T follicular helper cell (primary cell): ENCODE measurements at places on chromosomes 5 and 9.

DNA sequence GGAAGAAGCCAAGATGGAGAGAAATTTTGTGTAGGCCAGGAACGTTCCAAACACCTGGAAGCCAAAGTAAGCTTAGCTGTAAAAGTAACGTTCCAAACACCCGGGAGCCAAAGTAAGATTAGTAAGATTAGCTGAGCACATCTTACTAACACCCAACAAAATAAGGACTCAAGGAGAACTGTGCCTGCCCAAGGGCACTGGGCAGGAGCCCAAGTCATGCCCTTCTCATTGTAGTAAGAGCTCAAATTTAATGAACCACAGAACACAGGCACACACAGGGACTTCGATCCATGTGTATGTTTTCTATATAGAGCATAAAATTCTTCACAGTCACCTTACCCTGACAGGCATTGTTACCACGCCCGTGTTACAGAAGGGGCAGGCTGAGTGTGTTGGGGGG lies 36.1 kb upstream of the NXNL2 start:
- DNase-seq, result no peak

DNA sequence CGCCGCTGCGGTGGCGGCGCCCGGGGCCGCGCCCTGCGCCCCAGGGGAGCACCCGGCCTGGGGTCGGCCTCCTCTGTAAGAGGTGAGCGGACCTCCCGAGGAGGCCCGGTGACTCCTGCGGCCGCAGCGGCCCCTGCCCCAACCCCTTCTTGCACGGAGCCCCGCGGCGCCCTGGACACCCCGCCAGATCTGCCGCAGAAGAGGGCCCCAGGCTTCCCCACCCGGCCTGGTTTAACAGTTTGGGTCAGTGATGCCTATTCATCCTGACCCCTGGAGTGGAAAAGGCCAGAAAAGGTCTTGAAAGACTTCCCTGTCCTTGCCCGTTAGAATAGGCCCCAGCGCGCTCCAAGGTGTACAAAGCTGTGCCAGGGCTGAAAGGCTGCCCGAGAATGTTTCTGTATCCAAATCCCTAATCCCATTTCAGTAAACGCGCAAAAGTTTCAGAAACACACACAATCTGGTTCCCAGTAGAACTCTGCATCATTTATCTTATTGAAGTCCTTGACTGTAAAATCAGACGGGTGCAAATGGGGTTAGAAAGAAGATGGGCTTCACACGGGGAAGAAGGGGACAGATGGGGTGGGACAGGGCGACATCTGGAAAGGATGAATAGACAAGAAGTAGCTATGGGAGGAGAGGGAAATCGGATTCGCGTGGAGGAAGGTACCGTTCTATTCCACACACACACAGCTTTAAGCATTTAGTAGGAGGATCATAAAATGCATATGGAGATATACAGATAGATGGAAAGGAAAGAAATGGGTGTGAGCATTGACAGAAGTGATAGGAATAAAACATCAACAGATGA lies 1.1 kb upstream of the SSBP2 start:
- DNase-seq, result peak; percentile 0

DNA sequence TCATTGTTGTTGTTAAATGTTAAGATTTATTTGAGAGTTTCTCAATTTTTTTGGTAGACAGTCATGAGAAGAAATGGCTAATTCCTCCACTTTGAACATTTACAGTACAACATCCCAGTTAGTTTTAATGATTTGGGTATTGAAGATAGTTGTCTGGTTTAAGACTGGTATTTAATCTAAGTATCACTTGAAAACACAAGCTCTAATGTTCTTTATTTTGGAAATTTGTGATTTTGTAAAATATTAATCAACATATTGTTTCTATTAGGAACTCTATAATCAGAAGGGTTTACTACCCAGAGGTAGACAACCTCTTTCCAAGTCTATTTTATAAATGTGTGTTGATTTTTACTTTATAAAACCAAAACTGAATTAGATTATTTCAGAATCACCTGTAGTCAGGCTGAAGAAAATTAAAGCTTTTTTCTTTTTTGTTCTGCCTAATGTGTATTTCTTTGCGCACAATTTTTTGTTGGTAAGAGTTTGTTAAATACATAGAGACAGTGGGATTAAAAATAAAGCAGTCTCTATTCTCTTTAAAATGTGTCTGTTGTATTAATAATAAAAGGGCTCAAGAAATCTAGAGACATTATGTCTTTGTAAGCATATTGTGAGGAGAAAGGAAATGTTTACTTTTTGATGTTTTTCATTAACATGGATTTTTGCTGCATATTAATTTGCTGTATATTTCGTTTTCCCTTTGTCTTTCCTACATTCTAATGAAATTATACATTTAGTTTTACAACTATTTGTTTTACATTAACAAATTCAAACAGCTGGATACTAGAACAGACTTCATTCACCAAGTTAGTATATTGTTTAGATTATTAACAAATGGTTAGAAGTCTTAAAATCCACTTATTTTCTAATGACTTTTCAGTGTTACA lies 3.9 kb upstream of the PURA start:
- DNase-seq, result no peak

DNA sequence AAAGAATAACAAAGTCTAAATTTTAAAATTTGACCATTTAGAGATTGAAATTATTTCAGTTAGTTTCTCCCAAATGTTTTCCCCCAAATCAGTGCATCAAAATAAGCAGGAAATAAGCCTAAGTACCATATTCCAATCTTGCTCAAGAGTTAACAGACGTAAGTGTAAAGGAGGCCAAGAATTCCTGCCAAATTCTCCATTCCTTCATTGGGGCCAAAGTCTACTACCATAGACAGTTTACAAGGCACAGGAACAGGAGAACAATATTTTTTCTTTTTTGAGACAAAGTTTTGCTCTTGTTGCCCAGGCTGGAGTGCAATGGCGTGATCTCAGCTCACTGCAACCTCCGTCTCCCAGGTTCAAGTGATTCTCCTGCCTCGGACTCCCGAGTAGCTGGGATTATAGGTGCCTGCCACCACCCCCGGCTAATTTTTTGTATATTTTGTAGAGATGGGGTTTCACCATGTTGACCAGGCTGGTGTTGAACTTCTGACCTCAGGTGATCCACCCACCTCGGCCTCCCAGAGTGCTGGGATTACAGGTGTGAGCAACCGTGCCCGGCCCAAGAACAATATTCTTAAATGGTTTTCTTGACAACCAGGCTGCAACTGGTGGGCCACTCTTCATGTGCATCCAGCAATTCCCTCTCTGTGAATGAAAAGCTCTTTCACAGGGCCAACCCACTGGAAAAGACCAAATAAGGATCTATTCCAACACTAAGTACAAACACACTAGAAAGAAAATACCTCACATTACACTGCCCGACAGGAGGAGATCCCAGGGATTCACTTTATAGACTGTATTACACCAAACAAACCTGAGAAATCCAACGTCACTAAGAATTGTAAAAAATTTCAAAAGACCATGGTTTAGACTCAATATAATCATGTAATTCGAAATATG lies 127.7 kb downstream of the MAPKAP1 start:
- DNase-seq, result no peak

GRCh38 chr9:21082671-21083070 lies 4.9 kb upstream of the IFNB1 start:
- no peak for DNase-seq

- DNase-seq, result no peak
Measured at GRCh38 chr9:106887066-106887465, 24.1 kb downstream of the ZNF462 start.

DNA sequence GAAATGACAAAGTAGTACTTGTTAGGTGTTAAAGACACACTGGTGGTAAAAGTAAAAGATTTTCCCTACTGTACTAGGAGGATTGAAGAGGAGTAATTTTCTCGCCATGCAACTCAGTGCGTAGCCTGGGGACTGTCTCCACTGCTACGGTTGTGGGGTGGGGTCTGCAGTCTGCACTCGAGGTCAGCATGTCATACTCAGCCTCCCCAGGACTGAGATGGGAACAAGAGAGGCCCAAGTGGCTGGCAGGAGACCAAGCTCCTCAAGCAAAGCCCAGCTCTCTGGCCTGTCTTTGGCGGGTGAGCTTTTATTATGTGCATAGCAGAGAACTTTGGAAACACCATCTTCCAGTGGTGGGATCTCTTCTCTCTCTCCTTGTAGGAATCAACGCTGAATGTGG lies 10.4 kb downstream of the NHP2 start:
- DNase-seq, result no peak

DNA sequence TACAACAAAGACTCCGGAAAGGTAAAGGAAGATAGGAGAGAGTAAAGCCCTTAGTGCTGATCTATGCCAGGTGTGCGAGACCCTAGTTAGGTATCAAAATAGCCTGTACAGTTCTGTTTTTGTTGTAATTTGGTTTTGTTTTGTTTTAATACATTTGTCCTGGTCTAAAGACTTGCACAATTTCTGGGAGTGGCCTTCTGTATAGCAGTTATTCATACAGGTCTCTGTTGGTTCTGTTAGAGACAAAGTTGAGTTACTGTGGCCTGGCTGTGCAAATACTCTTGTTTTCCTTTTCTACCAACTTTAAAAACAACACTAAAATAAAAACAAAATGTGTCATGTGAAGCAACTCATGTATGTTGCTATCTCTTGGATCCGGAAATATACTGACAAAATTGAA lies 163.6 kb downstream of the COMMD10 start:
- no peak for DNase-seq

- DNase-seq, result no peak
Measured at GRCh38 chr5:79736528-79737514, 47.2 kb downstream of the CMYA5 start.

DNA sequence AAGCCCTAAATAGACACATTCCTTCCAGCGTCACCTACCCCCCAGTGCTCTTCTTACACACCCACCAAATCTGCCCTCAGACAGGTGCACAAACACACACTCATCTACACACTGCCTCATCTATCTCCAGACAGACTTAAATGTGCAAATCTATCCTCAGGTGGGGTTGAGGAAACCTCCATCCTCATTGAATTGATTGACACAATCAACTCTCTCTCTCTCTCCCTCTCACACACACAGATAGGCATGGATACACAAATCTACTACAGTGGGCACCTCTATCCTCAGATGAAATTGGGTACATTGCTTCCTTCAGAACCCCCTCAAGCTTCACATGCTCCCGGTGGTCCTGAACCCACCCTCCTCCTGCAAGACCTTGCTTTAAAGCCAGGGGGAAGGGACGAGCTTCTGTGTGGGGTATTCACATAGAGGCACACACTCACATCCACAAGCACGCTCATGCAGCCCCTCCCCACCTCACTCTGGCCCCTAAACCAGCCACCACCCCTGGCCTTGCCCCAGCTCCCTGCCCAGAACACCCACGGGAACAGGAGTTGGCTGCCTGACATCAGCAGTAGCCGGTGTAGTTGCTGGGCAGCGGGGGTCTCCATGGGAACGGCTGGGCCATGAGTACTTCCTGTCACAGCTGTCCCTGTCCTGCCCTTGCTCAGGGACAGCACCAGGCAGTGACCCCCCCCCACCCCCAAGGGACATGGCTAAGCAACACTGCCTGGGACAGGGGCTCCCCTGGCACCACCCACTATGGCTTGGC lies 22.8 kb downstream of the PCDH1 start:
- no peak for DNase-seq

DNA sequence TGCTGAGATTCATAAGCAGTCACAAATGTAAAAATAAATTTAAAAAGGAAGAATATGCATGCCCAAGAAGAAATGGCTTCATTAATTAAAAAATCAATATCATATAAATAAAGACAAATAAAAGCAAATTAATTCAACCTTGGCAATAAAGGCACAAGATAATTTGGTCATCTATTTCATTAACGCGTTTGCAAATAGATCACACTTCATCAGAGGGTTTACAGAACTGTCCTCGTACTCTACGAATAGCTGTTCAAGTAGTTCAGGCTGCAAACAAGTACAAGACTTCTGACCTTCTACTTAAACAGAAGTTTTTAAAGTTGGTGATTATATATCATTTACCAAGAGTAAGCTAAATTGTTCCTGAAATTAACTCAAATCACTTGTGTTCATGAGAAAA lies 775.3 kb upstream of the DMAC1 start:
- no peak for DNase-seq

- DNase-seq, result no peak
Measured at GRCh38 chr5:82387819-82388166, 109.6 kb upstream of the RPS23 start.

- no peak for DNase-seq
Measured at GRCh38 chr5:144083185-144083584, 87.3 kb downstream of the YIPF5 start.

- DNase-seq, result no peak
Measured at GRCh38 chr5:133150909-133151544, 99.2 kb downstream of the HSPA4 start.

DNA sequence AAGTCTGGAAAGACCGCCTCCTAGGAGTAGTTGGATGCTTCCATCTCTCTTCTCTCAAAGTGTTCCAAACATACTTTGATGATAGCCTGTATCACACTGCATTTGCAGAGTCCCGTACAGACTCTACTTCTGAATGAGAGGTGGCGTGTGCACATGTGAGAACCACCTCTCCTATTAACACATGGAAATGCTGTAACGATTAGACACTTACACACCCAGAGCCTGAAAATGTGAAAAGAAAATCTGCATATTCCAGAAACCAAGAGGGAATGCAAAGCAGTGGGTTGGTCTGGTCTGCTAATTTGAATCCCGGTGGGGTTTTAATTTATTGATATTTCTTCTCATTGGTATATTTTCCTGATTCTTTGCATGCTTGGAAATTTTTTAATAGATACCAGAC lies 10.5 kb downstream of the UGCG start:
- DNase-seq, result no peak

- DNase-seq, result no peak
Measured at GRCh38 chr5:135242866-135243555, 156.0 kb downstream of the MACROH2A1 start.

DNA sequence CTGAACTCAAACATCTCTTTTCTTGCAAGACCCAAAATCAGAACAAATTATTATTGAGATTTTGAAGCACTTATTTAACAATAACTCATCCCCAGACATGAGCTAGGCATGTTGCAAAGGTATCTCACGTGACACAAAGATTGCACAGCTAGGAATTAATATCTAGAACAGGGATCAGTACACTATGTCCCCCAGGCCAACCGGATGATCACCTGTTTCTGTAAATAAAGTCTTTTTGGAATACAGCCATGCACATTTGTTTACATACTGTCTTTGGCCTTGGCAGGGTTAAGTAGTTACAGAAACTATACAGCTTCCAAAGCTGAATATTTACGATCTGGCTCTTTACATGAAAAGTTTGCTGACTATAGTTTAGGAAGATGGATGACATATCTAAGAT lies 287.7 kb downstream of the ACTL7B start:
- DNase-seq, result no peak
